Dorsolateral prefrontal cortex (tissue), 122 donors: ENCODE measurements at places on chromosomes 16 and 17. TPM values are rescaled to one million over a fixed set of nuclear protein-coding genes. Genes with fewer than 3 reads are reported as not detected.

Gene NTN1
- 4.5 TPM for total RNA-seq

Gene TNFRSF13B
- total RNA-seq = not detected

Gene HEATR9
- not detected for total RNA-seq

Gene KRTAP2-3
- not detected for total RNA-seq

Gene PHAF1
- total RNA-seq = 28.1 TPM

Gene GAS7
- total RNA-seq = 476 TPM

Gene ADAD2
- total RNA-seq = not detected

Gene ARHGAP44
- total RNA-seq = 87.3 TPM

Gene TNFRSF17
- total RNA-seq = not detected

Gene TEX14
- total RNA-seq = 0.81 TPM

Gene MMP15
- total RNA-seq = 8.7 TPM

Gene AANAT
- not detected for total RNA-seq

Gene PNMT
- total RNA-seq = 2.0 TPM

Gene UNC13D
- 9.7 TPM for total RNA-seq

Gene CSH2
- not detected for total RNA-seq
